Renal pelvis (tissue), 12 donors: ENCODE measurements at places on chromosomes 7 and 10. TPM values are rescaled to one million over a fixed set of nuclear protein-coding genes. Genes with fewer than 3 reads are reported as not detected.

- no peak for DNase-seq
Measured at GRCh38 chr7:46716926-46717325, 795.9 kb upstream of the IGFBP3 start.

GRCh38 chr10:131176907-131177306, 134.6 kb downstream of the TCERG1L start:
- no peak for DNase-seq

DNA sequence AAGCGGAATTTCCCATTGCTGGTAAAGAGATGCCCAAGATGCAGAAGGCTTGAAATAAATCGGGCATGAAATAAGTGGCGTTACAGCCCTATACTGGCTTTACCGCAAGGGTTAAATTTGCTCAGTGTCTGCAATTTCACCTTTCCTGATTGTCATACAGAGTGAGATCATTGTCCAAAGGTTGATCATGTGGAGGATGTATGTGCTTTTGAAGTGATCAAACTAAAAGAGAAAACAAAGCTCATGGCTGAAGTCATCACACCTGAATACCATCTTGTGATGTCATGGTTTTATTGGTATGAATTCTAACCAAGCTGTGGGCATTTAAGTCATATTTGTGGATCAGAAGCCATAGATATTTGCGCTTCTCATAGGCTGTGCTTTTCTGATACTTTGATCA, 635.5 kb downstream of the AUTS2 start:
- no peak for DNase-seq

The XRCC2 gene
- polyA plus RNA-seq, result 6.0 TPM

The ZNHIT1 gene
- 68.9 TPM for polyA plus RNA-seq
